ENCODE measurements at places on chromosomes 3 and 15.

GRCh38 chr3:189838291-189838690 lies 207.1 kb downstream of the TP63 start:
- DNase-seq = no peak

GRCh38 chr3:47225310-47225906 lies 57.2 kb downstream of the KIF9 start:
- no peak for DNase-seq

GRCh38 chr15:49151831-49152230 lies 3.6 kb downstream of the COPS2 start:
- no peak for DNase-seq

- DNase-seq = no peak
Observed at GRCh38 chr15:72844067-72844466, 60.5 kb upstream of the ADPGK start.

GRCh38 chr15:48880070-48880634 lies 2.2 kb downstream of the EID1 start:
- no peak for DNase-seq

DNA sequence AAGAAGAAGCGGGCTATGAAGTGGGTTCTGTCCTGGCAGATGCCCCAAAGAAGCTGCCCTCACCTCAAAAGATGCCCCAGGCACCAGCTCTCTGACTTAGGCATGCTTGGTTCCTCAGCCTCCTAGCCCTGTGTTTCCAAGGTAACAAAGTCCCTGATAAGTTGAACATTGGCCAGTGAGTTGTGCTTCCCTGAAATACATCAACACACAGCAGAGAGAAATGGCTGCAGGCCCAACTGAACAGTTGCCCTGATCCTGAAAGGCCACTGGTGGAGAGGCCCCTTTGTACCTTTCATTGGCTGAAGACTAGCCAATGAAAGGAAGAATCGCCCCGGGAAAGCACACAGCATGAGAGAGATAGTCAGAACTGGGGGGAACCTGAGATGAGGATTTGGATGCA lies 169.9 kb upstream of the CTNNB1 start:
- no peak for DNase-seq

- no peak for DNase-seq
Observed at GRCh38 chr3:16978234-16978920, 93.6 kb downstream of the PLCL2 start.

DNA sequence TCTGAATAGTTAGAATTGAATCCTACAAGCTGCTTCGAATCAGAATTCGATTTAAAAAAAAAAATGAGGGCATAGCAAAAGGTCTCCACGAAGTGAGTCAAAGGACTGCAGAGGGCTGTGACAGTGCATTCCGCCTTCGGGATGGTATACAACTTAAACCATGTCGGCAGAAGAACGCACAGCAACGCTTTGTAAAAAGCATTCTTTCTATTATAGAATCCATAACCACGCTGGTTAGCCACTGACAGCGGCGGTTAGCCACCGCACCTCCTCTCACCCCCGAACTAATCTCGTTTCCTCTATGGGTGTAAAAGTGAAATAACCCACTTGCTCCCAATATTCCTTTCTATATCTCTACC lies 664 bp upstream of the PIK3CA start:
- DNase-seq = no peak

- no peak for DNase-seq
Observed at GRCh38 chr15:79064496-79064895, 26.1 kb downstream of the RASGRF1 start.

DNA sequence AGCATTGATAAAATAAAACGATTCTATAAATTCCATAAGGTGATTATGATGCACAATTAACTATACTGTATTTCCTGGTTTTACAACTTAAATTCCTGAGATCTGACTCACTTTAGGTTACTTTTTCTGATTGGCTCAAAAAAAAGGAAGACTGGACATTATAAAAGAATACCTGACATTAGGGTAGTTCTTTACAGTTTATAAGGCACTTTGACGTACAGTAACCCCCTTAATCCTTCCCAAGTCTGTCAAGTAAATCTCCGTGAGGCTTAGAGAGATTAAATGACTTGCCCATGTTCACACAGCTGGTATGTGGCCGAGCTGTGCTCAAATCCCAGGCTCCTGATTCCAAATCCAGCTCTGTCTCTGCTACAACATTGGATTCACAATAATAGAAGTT lies 1.0 kb upstream of the SLTM start:
- no peak for DNase-seq

DNA sequence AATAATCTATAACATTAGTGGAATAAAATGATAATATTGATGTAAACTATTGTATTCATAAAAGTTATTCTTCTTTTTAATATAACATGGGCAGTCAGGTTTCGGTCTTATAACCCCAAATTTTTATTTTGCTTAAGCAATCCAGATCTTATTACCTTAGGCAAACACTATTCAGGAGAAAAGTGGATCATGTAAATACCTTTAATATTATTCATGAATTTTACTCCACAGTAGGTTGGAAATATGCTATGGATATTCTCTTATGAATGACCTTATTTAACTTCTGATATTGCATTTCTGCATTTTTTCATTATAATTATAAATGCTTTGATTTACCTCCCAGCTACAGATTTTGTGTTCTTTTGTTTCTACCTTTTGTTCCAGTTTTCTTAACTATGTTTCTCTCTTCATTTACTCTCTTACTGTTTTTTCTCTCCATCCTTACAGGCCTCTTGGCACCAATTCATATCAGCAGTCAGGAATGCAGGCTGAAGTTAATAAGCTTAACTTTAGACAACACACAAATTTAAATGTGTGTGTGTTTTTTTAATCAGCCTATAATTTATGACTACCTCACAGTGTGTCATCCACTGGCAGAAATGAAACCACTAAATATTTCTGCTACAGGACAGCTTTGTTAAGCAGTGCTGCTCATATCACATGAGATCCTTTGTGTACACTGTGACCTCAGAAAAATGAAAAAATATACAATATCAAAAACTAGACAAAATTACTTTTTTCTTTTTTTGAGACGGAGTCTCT lies 111.0 kb downstream of the NSUN3 start:
- no peak for DNase-seq

DNA sequence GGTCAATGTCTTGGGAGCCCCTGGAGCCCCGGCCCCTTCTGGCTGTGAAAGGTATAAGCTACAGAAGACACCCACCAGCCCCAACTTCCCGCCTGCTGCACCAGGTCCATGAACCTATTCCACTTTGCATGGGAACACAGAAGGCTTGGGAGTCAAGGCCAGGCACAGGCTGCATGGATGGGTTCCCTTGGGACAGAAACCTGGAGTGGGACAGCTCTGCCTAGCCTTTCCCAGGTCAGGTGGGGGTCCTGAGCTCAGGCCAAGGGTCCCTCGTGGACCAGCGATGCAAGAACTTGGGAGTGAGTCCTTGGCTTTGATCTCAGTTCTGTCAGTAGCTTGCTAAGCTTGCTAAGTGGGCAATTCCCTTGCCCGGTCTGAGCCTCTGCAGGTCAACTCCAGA lies 25.0 kb downstream of the TKT start:
- DNase-seq = no peak

DNA sequence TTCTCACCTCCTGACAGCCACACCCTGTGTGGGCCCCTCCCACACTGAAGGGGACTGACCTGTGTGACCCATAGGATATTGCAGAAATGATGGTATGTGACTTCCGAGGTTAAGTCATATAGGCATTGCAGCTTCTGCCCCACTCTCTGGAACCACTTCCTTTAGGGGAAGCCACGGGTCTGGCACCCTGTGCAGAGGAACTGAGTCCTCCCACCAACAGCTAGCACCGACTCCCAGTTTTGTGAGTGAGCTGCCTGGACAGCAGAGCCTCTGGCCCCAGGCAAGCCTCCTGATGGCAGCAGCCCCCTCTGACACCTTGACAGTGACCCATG lies 24.6 kb upstream of the SLC6A6 start:
- DNase-seq = no peak

- no peak for DNase-seq
Observed at GRCh38 chr15:99138491-99138982, 33.7 kb downstream of the SYNM start.

DNA sequence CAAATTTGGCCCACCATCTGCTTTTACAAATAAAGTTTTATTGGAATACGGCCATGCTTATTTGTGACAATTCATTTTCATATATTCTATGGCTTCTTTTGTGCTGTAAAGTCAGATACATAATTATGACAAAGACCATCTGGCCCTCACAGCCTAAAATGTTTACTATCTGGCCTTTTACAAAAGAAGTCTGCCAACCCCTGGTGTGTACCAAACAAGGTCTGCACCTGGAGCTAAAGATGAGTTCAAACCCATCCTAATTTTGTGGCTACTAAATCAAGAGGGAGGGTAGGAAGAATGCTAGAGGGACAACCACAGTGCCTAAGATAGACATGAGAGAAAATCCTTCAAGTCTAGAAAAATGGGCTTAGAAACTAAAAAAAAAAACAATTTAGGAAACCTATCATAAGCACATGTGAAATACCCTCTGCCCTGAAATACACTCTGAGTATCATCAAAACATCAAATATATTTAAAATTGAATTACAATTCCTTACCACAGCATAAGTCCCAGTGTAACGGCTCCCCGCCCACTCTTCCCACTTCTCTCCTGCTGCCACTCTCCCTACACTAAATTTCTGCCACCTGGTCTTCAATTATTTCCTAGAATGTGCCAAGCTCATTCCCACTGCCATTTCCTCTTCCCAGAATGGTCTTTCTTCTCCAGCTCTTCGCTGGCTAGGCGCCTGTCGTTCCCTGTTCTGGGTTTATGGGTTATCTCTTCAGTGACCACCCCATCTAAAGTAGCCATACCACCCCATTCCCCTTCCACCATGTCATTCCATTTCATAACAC lies 950.7 kb upstream of the CFAP20DC start:
- no peak for DNase-seq

GRCh38 chr3:142064454-142064853 lies 84.9 kb downstream of the TFDP2 start:
- DNase-seq = no peak

GRCh38 chr3:187210091-187210490 lies 12.8 kb downstream of the RTP1 start:
- DNase-seq = no peak

DNA sequence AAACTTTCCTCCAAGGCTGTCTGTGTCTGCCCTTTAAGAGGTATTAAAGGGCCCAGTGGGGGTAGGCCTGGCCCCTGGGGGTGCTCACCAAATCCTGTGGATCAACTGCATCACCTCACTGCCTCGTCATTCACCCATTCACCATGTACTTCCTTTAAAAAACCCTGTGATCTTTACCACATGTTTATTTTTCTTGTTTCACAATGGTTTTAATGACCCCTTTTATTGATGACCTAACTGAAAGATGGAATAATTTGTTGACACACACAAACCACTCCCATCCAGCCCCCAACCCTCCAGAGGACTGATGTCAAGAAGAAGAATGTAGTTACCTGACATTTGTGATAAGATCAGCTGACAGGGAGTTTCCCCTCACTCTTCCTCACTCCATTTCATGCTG lies 40.8 kb downstream of the KCNAB1 start:
- DNase-seq = no peak

- DNase-seq = no peak
Observed at GRCh38 chr3:36840453-36840921, 76.1 kb upstream of the DCLK3 start.

- DNase-seq = no peak
Observed at GRCh38 chr15:70098461-70099166, 897 bp upstream of the TLE3 start.

GRCh38 chr3:12224181-12225147 lies 64.4 kb upstream of the PPARG start:
- DNase-seq = peak; percentile 36

GRCh38 chr15:50353251-50353974 lies 1.6 kb downstream of the GABPB1 start:
- DNase-seq = no peak
